Memory B cell (primary cell): ENCODE measurements at places on chromosomes 5 and 9.

DNA sequence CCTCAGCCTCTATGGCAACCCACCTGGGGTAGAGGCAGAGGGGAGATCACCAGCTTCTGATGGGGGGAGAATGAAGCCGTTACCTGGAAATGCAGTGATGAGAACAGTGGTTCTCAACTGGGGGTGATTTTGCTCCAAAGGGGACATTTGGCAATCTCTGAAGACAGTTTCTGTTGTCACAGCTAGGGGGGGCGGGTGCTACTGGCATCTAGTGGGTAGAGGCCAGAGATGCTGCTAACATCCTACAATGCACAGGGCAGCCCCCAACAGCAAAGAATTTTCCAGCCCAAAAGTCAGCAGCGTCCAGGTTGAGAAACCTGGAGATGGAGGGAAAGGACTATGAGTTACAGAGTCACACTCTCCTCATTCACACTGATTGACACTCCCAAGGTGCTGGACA is 84.5 kb downstream of the FGF1 start:
- DNase-seq: no peak

GRCh38 chr9:4923580-4924544 is 61.2 kb upstream of the JAK2 start:
- no peak for DNase-seq

DNA sequence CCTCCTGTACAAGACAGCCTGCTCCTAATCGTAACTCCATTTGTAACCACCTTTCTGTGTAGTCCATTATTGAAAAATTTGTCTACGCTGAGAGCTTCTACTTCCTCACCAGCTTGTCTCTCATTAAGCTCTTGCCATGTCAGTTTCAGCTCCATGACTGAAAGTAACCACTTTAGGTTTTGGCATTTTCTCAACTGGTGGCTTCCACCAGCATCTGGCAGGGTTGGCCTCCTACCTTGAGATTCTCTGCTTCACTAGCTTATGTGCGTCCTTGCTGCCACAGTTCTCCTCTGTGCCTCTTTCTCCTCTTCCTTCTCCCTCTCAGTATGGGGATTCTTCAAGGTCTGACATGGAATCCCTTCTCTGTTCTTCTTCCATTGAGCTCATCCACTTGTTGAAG is 31.8 kb downstream of the F2RL2 start:
- no peak for DNase-seq

DNA sequence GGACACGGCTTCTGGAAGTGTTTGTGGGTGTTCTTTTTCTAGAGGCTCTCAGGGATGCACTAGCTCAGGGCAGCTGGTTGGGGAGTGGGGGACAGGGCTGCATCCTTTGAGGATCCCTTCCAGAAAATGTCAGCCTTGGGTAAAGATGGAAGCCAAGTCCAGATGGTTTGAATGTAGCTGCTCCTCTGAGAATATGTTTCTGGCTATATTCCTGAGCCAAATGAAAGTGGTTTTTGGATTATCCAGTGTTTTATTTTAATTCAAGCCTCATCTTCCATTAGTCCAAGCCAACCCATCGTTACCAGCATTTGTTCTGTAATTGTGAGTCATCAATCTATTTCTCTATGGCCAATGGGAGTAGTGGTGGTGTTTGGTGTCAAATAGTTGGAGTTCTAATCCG is 70.4 kb downstream of the SPRY4 start:
- DNase-seq: no peak

GRCh38 chr5:347712-348284 is 26.3 kb downstream of the AHRR start:
- no peak for DNase-seq

- DNase-seq: no peak
These were observed 172.2 kb downstream of the CDC42SE2 start for GRCh38 chr5:131436081-131436480.

- DNase-seq: no peak
These were observed 68.4 kb downstream of the NRG2 start for GRCh38 chr5:139974661-139975060.

- no peak for DNase-seq
These were observed 77.1 kb upstream of the IQGAP2 start for GRCh38 chr5:76325876-76326491.

- no peak for DNase-seq
These were observed 60.4 kb downstream of the COL15A1 start for GRCh38 chr9:99004115-99004514.

DNA sequence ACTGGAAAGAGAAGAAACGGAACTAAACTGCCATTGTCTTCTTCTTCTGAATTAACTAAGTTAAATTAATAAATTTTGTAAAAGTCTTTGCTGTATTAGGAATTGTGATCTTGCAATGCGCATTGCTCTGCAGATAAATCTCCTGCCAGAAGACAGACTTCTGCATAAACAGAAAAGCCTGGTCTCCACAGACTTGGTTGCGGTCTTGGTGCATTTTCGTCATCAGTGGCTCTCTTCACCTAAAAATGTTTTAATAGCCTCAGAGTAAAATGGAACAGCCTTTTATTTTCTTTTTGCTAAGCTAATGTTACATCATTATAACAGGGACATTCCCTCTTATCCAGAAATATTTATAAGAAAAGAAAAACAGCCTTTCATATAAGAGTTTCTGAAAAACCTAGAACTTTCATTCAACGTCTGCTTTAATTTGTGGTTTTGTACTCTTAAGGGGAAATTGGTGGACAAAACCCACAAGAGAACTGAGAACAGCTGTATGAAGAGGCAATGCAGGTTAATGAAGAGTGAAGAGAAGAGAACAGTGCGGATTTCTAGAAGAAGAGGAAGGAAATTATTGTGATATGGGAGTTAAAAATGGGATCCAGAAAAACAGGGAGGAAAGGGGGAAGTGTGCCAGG is 10.1 kb downstream of the IFNA5 start:
- DNase-seq: no peak

- DNase-seq: no peak
These were observed 7.0 kb downstream of the CENPP start for GRCh38 chr9:92332577-92333281.

GRCh38 chr5:111670826-111671492 is 86.0 kb downstream of the NREP start:
- no peak for DNase-seq

DNA sequence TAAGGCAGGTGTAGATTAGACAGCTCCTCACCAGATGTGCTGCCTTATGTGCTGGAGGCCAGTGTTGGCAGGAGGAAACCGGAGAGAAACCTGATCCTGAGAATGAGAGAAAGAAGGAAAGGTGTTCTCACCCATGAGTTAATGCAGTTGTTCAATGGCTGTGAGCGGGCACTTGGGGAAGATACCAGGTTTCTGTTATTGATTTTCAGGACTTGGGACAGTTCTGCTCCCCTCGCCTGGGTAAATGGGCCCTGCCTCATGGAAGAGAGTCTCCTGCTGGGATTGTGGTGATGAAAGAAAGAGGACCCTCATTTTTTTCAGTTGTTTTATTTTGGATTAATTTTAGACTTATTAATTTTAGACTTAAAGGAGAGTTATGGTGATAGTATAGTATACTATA is 59.5 kb downstream of the EGFLAM start:
- no peak for DNase-seq

DNA sequence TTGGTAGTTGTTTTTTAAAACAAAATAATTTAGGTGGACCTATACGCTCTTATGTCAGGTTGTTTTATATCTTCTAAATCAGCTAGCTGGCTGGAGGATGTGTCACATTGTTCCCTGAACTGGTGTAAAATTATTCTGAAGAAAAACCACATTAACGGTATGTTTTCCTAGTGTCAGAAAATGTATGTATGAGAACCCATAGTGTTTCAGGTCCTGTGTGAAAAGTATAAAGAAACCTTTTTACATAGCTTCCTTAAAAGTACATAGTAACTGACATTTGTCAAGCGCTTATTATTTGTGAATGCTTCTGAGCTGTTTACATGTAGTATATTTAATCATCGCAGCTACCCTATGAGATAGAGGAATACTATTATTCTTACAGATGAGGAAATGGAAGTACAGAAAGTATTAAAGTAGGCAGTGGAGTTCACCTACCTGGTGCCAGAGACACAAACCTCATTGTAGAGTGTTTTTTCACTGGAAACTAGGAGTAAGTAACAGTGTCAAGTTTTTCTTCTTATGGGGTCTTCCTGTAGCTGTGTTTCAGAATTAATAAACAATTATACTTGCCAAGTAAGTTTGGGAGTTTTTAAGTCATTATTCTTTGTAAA is 10.4 kb upstream of the FAM120AOS start:
- no peak for DNase-seq

DNA sequence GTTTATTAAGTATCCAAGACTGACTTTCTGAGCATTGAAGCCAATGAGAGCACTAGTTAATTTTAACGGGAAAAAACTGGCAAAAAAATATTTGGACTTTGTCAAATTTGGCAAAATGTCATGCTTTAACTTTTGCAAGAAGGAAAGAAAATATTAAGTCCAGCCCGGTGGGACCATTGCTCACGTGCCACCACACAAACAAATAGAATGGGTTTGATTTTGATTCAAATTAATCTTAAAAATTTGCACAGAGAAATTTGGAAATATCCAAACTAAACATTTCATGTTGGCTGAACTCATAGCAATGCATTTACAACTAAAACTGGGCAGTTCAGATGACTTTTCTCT is 302.2 kb downstream of the EBF1 start:
- no peak for DNase-seq

- DNase-seq: no peak
These were observed 345.1 kb downstream of the SPATA31D1 start for GRCh38 chr9:82333671-82334070.

- DNase-seq: no peak
These were observed 12.9 kb downstream of the POLK start for GRCh38 chr5:75524591-75524990.

DNA sequence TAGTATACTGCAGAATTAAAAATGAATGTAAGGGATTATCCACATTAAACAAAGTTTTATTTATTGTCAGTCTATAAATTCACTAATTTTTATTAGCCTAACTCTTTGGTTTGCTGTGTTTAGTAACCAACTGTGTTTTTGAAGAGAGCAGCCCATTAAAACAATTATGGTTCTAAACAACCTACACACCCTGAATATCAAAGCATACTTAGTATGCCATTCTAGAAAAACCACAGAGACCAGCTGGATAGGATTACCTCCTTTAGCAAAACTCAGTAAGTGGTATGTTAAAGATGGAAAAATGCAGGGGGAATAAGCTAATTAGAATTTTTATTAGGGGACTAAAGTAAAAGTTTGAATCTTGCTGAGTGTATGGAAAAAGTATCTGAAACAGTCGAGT is 1981.7 kb upstream of the NUDT12 start:
- DNase-seq: no peak

- no peak for DNase-seq
These were observed 196.3 kb downstream of the ZNF462 start for GRCh38 chr9:107059220-107059619.

GRCh38 chr5:157785801-157786200 is 42.3 kb downstream of the LSM11 start:
- DNase-seq: no peak

GRCh38 chr5:6734243-6734700 is 21.0 kb downstream of the TENT4A start:
- no peak for DNase-seq

- no peak for DNase-seq
These were observed 46.2 kb downstream of the RNF145 start for GRCh38 chr5:159163027-159163700.

DNA sequence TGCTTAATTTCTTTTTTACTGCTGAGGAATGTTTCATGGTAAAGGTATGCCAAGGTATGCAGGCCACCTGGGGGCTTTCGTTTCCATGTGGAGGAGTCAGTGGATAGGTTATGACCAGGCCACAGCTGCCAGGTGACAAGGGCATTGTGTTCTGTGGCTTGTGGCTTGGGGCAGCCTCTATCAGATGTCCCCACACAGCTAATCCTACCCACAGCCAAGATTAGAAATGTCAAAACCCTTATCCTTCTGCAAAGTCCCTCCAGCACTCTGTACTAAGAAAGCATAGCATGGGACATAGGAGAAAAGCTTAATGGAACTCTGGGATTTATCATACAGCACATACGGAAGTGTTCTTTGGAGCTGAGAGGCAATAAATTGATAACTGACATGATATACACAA is 171.2 kb upstream of the S1PR3 start:
- no peak for DNase-seq

GRCh38 chr5:112534611-112535255 is 115.7 kb upstream of the EPB41L4A start:
- no peak for DNase-seq

DNA sequence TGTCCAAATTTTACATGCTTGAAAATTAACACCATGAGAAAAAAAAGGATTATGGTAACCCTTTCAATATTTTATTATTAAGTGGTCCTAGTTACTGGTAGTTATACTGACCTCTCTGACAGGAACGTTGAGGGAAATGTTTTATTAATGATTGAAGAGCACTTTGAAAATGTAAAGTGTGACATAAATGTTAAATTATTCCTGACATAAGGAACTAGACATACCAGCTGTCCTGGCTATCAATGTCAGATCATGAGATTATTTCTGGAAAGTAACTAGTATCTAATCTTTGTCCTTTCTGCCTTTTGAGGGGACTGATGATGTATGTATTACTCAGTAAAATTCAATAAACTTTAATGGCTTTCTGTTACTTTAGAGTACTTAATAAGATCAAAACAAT is 1538.5 kb upstream of the CDH6 start:
- DNase-seq: no peak

DNA sequence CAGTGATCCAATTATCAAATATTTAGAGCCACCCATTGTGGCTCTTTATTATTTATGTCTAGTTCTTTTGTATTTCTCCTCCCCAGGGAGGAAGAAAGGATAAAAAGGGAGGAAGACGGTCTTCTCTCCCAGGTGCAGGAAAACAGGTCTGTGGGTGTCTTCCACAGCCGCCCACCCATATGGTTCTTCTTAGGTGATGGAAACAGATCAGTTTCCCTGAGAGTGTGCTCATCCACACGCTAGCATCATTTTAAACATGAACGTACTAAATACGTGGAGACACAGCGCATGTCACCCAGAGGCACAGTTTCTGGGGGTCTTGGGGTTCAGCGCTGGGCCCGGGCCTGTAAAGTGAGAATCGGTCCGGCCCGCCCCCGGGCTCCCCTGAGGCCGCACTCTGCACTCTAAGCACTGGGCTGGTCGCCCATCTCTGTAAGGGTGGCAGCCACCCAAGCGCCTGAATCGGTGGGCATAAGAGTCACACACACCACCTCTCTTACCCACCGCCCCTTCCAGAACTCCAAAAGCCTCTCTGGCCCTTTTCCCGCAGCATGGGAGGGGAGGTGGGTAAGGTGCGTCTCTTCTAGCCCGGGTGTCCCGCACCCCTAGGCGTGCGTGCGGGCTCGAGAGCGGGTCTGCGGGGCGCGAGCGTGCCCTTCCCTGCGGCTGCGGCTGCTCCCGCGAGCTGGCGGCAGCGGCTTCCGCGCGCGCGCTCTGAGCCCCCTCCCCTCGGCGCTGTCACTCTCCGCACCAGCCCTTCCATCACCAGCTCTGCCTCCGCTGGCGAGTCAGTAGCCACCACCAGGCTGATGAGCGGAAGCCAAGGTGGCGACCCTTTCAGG is 1.3 kb downstream of the PTCH1 start:
- DNase-seq: no peak

- no peak for DNase-seq
These were observed 242.6 kb downstream of the DENND1A start for GRCh38 chr9:123687246-123687751.

- DNase-seq: no peak
These were observed 6.7 kb upstream of the NXNL2 start for GRCh38 chr9:88528080-88528790.

GRCh38 chr9:10785255-10785654 is 172.5 kb upstream of the PTPRD start:
- DNase-seq: no peak
